ENCODE measurements at places on chromosomes 1 and 21.

DNA sequence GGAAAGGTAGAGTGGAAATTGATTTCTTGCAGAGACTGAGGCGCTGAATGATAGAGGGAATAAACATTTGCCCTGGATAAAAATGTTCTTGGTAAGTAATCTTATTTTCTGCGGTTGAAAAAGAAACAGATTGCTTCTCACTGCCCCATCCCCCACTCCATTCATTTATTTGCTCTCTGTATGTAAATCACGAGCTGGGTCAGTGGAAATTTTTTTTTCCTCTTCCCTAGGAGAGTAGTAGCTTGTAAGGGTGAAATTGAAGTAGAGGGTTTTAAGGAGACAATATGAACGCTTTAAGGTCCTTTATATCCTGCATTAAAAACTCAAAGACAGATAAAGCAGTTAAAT lies 1.4 kb upstream of the BRINP3 start:
- no peak for DNase-seq

- DNase-seq, result no peak
Measured at GRCh38 chr1:32759997-32760623, 57.0 kb downstream of the YARS1 start.

DNA sequence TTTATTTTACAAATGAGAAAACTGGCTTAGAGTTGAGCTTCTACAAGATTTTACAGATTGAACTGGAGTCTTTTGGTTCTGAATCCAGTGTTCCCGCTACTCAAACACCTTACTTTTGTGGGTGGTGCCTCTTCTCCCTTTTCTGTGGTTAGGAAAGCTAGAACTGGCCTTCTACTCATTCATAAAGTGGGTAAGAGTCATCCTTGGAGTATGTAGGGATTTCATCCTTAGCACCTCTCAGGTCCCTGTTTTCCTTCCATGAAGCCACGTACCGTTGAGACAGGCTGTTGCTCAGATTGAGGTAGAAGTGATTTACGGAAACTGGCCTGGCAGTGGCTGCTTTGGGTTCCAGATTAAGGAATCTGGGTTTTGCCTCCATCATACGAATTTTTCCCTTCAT lies 35.8 kb downstream of the WNT4 start:
- no peak for DNase-seq

DNA sequence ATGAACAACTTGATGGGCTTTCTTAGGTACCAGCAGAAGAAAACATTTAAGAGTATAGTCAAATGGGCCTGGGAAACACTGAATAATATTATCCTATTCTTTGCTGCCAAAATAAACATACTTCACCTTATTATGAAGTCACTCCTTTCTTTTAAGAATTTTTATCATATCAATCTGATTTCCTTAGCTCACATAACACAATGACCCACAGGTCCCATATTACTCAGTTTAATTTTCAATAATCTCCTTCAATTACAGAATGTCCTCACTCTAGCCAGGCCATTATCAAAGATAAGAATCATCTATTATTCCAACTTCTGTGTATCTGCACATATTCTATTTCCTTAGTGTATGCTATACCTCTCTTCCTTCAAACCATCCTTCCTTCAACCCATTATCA lies 63.0 kb downstream of the PIGK start:
- no peak for DNase-seq

GRCh38 chr1:51950701-51951100 lies 39.8 kb downstream of the RAB3B start:
- DNase-seq, result no peak

GRCh38 chr1:85464497-85465098 lies 361 bp downstream of the DDAH1 start:
- no peak for DNase-seq

GRCh38 chr1:243910607-243911006 lies 60.6 kb upstream of the AKT3 start:
- no peak for DNase-seq

- no peak for DNase-seq
Measured at GRCh38 chr1:53604291-53604919, 134.6 kb downstream of the GLIS1 start.

GRCh38 chr1:41363591-41364320 lies 2.5 kb downstream of the FOXO6 start:
- DNase-seq, result no peak
